ENCODE measurements at places on chromosomes 4 and X. TPM values are rescaled to one million over a fixed set of nuclear protein-coding genes. Genes with fewer than 3 reads are reported as not detected.

DNA sequence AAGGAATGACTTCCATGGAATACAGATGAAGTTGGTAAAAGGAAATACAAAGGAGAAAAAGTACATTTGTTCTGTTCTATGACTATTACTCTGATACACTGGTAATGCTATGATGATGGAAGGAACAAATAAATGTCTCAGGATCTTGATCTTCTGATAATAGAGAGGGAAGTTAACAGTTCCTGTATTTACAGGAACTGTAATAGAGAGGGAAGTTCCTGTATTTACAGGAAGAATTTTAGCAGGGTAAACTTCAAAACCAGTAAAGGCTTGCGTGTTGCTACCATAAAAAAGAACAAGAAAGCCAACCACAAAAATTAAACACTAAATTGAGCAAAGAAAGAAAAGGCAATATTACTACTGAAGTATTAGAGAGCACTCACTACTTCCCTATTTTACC is 91.7 kb upstream of the HPGD start:
- no peak for DNase-seq

MAGEA11 gene
- total RNA-seq: not detected

DNA sequence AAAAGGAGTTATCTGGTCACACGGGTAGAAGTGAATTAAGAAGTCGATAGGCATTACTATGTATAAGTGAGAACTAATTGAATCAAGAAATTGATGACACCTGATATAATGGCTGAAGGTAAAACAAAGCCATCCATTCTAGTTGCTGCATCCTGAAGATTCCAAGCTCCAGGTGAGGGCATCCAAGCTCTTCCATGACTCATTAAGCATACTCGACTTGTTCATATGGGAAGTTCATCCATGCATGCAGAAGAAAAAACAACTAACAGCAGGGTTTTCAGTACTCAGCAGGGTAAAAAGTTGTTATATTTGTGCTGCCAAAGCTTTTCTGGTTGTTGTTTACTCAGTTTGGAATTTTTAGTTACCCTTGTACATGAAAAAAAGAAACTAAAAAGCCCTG is 508.0 kb upstream of the CXorf51A start:
- DNase-seq: no peak

DNA sequence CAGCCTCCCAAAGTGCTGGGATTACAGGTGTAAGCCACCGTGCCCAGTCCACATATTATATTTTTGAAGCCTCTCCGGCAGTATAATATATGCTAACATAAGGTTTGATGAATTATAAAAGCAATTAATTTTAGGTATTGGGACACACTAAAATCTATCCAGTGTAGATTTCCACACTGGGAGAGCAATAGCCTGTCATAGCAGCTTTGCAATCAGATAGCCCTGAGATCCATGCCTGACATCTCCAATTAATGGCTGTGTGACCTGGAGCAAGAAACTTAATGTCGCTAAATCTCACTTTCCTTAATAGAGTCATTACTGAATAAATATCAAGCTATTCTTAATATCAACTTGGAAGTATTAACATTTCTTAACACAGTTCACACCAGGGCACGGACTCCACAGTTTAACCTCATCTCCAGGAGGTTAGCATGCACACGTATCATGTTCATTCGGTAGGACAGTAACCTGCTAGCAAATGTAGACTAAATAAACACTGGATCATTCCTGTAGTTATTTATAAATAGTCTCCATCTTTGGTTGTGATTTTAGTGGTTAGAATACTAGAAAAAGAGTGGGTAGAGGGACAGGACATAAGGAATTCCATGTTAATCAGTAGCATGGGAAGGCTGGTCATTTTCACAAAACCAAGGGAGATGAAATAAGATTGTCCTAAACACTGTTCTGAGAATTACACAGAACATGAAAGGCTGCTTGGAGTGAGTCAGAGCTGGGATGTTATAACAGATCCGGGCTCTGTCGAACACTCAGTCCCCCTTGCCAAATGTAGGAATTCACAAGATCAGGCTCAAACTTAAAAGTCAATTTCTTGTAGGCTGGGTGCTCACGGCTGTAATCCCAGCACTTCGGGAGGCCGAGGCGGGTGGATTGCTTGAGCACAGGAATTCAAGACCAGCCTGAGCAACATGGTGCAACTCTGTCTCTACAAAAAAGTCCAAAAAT is 254.7 kb downstream of the PALLD start:
- DNase-seq: no peak

- no peak for DNase-seq
Measured at GRCh38 chrX:19761554-19762295, 125.7 kb downstream of the SH3KBP1 start.

SYTL4 gene
- total RNA-seq: 21.9 TPM

- no peak for DNase-seq
Measured at GRCh38 chr4:85728464-85728863, 253.5 kb downstream of the ARHGAP24 start.

P2RY4 gene
- total RNA-seq: not detected

CCSER1 gene
- total RNA-seq: 8.1 TPM

DNA sequence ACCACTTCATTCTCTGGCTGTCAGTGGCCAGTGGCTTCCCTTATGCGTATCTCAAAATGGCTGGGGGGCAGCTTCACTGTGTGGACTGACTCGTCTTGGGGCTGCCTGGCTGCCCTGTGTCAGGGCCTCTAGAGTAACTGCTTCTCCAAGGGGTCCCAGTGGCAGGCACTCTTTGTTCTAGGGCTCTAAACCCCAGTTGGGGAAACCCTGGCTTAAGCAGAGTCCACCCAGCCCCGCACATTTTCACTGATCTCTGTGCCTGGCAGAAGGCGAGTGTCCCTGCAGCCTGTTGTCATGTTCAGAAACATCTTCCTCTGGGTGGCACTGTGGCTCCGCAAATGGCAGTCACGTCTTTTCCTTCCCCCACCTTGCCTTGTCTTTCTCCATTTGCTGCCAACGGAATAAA is 59.7 kb downstream of the NBDY start:
- DNase-seq: no peak

- no peak for DNase-seq
Measured at GRCh38 chr4:116180157-116180601, 905.2 kb downstream of the TRAM1L1 start.

GRCh38 chrX:41096339-41096955 is 11.2 kb downstream of the USP9X start:
- no peak for DNase-seq

DNA sequence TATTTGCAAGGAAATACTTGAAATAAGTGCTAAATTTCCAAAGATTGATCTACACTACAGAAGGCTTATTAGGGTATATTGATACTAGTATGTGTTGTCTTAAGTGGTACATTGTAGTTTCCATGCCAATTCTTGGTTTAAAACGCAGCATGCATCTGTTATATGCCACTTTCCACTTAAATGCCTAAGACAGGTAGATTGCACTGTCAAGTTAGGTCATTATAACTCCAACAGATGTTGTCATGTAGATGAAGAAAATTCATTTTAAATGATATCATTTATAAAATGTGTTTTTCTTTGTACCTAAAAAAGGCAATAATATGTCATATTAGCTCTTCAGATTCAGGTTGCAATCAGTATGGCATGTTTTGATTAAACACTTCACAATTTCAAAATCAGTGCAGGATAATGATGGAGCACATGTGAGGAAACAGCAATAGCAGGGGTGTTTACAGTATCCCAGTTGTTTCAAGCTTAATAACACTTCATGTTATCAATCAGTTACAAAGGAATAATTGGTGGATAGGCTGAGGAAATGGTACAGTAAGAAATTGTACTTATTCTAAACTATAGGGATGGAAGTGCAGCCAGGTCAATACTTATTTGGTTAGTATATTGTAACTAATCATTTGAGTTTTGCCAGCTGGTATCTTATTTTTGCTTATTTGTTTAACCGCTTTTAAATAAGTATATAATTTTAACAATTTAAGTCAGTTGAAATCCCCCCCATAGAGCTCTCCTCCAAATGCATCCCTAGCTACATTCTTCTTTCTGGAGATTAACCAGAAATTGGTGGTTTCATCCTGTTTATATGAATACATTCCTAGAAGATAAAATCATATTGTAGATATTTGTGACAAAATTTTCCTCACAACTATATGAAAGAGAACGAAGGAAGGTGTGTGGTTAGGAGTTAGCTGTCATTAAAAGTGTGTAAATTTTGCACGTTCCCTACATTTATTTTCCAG is 454.4 kb upstream of the ATOH1 start:
- no peak for DNase-seq

- no peak for DNase-seq
Measured at GRCh38 chrX:65679071-65679540, 11.7 kb downstream of the MSN start.

DNA sequence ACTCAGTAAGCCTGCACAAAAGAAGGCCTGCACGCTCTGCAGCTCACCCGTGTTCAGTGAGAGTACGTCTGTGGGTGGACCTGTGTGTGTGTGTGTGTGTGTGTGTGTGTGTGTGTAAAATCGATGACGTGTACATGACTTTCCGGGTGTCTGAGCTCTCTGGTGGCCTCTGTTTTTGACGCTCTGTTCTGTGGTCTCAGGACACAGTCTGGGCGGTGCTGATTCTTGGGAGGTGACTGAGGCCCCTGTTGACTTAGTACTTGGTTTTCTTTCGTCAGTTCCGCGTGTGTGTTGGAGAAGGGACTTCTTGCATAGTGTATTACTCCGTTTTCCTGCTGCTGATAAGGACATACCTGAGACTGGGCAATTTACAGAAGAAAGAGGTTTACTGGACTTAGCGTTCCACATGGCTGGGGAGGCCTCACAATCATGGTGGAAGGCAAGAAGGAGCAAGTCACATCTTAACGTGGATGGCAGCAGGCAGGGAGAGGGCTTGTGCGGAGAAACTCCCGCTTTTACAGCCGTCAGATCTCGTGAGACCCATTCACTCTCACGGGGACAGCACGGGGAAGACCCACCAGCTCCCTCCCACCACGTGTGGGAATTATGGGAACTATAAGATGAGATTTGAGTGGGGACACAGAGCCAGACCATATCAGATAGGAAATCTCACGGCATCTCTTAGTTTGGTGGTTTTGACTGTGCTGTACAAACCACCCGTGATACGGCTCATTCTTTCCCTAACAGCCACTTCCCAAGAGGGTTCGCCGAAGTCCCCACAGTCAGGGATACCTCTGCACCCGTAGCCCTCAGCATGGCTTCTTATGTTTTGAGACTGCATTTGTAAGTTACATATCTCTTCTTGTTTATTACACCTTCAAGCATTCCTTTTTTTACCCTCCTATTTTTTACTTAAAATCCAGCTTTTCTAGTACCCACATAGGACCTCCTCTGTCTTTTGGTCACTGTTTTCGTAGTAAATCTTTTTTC is 24.5 kb downstream of the UVSSA start:
- no peak for DNase-seq

DNA sequence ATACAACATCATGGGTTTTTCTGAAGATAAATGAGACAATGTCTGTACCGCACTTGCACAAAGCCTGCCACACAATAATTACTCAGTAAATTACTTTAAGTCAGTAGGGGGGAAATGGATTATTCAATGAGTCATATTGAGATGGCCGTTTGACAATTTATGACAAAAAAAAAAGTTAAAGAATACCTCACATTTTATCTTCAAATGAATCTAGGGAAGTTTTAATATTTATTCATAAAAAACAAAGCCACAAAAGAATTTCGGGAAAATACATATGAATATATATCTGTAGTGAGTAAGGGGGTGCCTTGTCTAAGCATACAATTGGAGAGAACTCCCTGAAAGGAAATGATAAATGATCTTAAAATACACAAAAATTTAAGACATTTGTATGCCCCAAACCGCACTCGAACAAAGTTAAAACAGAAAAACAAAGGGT is 197.0 kb upstream of the SLC7A11 start:
- DNase-seq: no peak

DNA sequence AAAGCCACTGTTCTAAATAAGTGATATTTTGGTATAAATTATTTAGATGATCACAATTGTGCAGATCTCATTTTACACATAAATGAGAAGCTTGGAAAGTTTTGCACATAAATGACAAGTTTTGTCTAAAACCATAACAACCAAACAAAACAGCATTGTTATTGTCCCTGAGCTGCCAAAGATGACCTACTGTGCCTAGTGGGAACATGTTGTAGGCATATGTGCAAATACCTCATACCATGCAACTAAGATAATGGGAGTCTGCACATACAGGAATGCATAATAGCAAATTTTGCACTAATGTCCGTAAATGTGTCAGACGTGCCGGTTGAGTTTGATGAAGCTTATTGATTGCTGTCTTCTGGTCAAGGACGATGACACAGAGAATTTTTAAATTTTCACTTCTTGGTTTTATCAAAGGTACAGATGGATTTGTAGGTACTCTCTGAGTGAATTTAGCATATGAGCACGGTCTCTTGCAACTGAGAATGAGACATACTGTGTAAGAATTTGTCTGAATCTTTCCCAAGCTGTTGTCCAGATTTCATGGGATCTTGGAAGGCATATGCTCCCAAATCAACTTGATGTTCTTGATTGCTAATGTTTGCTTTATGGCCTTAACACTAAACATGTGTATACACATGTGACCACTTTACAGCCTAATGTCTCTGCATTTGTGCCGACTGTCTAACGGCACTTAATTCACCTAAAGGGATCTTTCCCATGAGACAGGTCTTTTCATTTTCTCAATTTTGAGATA is 1133.5 kb downstream of the FAT4 start:
- no peak for DNase-seq

- no peak for DNase-seq
Measured at GRCh38 chrX:45428831-45429230, 228.2 kb upstream of the DIPK2B start.

MAGEC3 gene
- total RNA-seq: not detected

GRCh38 chr4:43765514-43765913 is 683.1 kb downstream of the KCTD8 start:
- DNase-seq: no peak

- DNase-seq: no peak
Measured at GRCh38 chr4:95701500-95702170, 138.3 kb upstream of the PDHA2 start.

DNA sequence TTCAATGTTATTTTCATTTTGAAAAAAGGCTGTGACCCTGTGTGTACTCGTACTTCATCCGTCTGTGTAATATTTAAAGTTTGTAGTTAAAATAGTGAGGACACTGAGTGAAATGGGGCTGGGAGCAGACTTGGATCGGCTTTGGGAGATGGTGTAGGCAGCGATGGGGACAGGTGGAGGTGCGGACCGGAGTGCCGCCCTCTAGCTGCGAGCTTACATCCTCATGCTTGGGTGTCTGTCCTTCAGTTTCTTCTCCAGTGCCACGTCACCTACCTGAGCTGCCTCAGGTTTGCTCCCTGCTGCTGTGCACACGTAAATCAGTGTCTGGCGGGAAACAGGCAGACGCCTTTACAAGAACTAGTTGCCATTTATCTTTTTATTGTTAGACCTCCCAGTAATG is 146.1 kb downstream of the GPR143 start:
- DNase-seq: no peak

ATXN3L gene
- total RNA-seq: not detected

- no peak for DNase-seq
Measured at GRCh38 chrX:143017272-143017671, 8.5 kb upstream of the SPANXN4 start.

DGKK gene
- 0.49 TPM for total RNA-seq

FAT4 gene
- 9.8 TPM for total RNA-seq

Measured in vagina (tissue), 2 donors.